ENCODE measurements at places on chromosomes 1 and 21. TPM values are rescaled to one million over a fixed set of nuclear protein-coding genes. Genes with fewer than 3 reads are reported as not detected.

Gene TENT5C
- total RNA-seq, result 2.2 TPM

Gene XCL1
- total RNA-seq, result not detected

Gene TMPRSS3
- total RNA-seq, result not detected

Gene NCF2
- not detected for total RNA-seq
